ENCODE measurements at places on chromosomes 3 and 15. TPM values are rescaled to one million over a fixed set of nuclear protein-coding genes. Genes with fewer than 3 reads are reported as not detected.

DNA sequence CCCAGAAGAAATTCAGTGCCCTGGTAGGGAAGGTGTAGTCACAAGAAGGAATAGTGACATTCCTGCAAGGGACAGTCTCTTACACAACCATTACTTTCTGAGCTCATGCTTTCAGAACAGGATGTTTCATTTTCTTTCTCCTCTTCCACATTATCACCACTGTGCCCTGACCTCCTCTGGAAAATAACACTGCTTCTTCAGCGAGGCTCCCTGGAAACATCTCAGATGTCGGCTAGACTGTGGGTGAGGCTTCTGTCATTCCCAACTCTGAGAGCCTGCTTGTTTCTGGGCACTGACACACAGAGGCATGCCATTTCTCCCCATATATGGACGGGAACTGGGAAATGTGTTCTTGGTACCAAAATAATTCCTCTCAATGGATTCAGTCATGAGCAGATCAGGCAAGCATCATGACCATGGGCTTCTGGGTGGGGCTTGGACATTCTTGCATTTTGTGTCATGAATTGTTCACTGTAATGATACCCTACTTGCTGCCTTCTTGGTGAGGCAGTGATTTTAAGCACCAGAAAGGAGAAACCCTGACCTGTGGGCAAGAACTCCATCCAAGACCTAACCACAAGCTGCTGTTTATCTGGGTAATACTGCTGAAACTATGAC is 14.3 kb upstream of the TNFAIP8L3 start:
- DNase-seq = no peak

Gene ZDHHC3
- 151 TPM for total RNA-seq

Gene P4HTM
- 47.2 TPM for total RNA-seq

GRCh38 chr3:126976906-126977305 is 6.0 kb upstream of the PLXNA1 start:
- DNase-seq = no peak

DNA sequence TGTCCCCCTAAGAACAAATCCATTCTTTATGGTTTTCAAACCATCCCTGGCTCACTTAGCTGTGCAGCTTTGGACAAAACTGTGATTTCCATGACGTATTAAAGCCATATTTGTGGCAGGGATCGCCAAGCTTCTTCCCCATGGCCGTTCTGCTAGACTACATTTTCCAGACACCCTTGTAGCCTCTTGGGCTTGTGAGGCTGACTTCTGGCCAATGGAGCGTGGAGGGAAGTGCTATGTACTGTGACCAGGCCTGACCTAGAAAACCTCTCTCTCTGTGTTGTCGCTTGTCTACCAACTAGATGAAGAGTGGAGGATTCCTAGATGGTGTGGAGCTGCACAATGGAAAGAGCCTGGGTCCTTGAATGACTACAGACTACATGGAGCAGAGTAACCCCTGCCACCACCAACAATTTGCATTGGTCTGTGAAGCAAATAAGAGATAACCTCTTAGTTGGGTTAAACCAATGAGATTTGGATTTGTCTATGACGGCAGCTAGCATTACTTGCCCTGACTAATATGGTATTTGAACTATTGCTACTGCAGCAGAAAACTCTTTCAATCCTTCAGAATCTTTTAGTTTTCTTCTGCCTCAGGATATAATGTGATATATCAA is 22.1 kb upstream of the MGLL start:
- no peak for DNase-seq

DNA sequence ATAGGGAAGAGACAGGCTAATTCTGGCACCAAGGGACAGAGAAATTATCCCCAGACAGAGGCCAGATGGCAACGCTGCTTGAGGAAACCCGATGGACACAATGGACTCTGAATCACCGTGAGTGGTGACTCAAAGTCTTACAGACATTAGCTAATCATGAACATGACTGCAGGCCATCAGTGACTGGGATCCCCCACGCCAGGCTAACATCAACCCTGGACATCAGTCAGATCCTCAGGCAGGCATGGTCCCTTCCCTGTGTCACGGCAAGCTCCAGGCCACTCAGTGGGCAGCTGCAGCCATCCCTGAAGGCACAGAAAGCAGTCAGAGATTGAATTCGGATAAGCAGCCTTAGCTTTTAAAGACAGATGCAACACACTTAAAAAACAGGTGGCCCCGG is 23.8 kb upstream of the OXTR start:
- no peak for DNase-seq

DNA sequence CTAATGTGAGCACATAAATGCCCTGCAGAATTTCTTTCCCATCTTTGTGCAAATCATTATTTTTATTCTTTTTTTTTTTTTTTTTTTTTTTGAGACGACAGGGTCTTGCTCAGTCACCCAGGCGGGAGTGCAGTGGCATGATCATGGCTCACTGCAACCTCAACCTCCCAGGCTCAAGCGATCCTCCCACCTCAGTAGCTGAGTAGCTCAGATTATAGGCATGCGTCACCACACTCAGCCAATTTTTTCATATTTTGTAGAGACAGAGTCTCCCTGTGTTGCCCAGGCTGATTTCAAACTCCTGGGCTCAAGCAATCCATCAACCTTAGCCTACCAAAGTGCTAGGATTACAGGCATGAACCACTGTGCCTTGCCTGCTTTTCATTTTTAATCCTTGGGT is 22.9 kb downstream of the DAG1 start:
- DNase-seq = no peak

Gene RASGRF1
- 2.1 TPM for total RNA-seq

DNA sequence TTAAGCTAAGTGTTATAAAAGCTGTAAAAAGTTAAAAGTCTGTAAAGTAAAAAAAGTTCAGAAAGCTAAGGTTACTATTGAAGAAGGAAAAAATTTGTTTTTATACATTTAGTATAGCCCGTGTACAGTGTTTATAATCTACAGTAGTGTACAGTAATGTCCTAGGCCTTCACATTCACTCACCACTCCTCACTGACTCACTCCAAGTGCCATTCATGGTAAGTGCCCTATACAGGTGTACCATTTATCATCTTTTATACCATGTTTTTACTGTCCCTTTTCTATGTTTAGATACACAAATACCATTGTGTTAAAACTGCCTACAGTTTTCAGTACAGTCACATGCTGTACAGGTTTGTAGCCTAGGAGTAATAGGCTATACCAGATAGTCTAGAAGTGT is 8.8 kb downstream of the CCDC71 start:
- no peak for DNase-seq

Gene GBE1
- 28.8 TPM for total RNA-seq

Gene TPRG1
- 6.2 TPM for total RNA-seq

- DNase-seq = no peak
These were observed 26.9 kb upstream of the LDHAL6B start for GRCh38 chr15:59179717-59180116.

Gene SPTSSB
- total RNA-seq = 242 TPM

- DNase-seq = no peak
These were observed 108.4 kb downstream of the MBNL1 start for GRCh38 chr3:152377184-152377570.

DNA sequence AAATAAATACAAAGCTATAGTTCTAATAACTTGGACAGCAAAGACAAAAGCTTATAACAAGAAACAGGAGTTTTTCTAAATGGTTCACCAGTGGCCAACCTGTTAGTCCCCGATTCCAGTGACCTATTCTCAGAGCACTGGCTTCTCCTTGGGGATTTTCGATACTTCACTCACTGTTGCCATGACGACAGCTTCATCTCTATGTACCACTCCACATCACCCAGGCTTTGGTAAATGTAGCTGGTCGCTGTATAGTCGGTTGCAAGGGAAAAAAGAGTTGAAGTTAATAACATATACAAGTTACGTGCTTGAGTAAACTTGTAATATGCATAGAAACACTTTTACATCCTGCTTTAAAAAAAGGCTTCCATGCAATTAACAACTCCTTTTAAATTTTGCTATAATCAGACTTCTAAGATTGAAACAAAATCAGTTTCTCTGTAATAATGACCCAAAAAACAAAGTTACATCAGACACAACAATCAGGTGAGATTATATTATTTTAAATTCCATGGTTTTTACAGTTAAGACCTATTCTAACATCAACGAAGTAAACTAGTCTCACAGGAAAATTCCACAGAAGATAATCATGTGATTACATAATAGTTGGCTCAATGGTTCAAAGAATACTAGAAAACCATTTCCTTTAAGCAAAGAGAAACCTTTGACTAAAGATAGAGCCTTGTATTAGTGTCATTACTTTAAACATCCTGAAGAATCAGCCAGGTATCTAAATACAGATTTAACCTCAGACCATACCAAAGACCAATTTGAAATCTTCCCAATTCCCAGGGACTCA is 2.9 kb downstream of the CCNL1 start:
- no peak for DNase-seq

GRCh38 chr3:170178651-170179050 is 2.9 kb downstream of the PHC3 start:
- no peak for DNase-seq

DNA sequence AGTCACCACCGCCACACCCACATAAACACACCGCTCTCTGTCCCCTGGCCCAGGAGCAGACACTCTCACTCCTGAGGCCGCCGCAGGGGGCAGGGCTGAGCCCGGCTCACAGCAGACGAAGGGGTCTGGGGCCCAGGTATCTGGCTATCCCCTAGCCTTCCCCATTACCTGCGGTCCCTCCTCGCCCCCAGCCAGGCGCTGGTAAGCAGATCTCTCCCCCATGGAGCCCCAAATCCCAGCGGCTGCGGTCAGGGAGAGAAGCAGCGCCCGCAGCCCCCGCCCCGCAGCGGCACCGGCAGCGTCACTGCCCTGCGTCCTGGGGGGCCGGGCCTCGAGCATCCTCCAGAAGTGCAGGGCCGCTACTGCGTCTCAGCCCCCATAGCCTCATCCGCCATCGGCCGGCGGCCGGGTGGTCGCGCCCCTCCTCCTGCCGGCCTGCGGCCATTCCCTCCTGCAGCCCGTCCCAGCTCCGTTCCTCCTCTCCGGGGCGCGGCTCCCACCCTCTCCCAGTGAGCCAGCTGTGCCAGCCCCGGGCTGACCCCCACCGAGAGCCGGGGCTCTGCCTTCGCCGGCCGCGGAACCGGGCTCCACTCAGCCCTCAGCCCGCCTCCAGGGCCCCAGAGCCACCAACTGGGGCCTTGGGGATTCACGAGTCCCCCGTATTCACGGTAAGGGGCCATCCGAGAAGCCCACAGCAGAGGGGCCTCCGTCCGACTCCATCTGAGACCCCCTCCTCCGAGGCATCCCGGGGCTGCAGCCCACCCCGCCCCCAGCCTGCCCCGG is 13.1 kb downstream of the TNK2 start:
- no peak for DNase-seq

Gene GOLGA8J
- total RNA-seq = not detected

- no peak for DNase-seq
These were observed 159.1 kb downstream of the TIGIT start for GRCh38 chr3:114452937-114453336.

GRCh38 chr3:4712109-4712508 is 219.0 kb downstream of the ITPR1 start:
- DNase-seq = no peak

Gene MINDY4B
- total RNA-seq = not detected

Gene ANKRD63
- not detected for total RNA-seq

DNA sequence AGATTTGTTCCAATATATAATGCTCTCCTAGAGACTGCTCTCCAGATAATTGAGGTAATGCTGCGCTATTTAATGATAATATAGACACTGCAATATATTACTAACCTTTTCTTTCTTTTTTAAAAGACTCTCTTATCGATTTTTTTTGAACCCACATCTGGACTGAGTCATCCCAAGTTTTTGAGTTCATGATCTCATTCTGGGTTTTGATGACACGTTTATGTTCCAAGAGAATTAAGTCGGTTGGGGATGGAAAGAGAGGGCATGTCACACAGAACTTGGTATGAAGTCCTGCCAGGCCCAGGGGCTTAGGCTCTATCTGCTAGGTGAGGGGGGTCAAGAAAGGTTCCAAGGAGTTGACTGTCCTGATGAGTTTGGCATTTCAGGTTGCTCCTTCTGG is 431.1 kb downstream of the MFSD1 start:
- no peak for DNase-seq

DNA sequence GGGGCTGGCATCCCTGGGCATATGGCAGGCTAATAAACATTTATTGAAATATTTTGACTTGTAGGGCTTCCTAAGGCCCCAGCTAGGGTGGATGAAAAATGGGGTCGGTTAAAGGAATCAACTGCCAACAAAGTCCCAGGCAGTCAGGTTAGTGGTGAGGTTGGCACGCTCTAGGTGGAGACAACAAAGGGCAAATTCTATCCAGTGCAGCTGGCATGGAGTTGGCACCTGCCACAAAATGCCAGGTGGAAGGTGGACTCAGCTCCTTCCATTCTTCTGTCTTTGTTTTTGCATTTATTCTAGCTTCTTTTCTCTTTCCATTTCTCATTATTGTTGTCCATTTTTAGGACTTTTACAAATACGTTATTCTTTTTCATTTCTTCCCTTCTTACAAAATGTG is 31.0 kb downstream of the LCMT2 start:
- no peak for DNase-seq

- DNase-seq = no peak
These were observed 27.0 kb downstream of the ARL14 start for GRCh38 chr3:160703974-160704373.

Gene ALDH1A3
- 24.2 TPM for total RNA-seq

DNA sequence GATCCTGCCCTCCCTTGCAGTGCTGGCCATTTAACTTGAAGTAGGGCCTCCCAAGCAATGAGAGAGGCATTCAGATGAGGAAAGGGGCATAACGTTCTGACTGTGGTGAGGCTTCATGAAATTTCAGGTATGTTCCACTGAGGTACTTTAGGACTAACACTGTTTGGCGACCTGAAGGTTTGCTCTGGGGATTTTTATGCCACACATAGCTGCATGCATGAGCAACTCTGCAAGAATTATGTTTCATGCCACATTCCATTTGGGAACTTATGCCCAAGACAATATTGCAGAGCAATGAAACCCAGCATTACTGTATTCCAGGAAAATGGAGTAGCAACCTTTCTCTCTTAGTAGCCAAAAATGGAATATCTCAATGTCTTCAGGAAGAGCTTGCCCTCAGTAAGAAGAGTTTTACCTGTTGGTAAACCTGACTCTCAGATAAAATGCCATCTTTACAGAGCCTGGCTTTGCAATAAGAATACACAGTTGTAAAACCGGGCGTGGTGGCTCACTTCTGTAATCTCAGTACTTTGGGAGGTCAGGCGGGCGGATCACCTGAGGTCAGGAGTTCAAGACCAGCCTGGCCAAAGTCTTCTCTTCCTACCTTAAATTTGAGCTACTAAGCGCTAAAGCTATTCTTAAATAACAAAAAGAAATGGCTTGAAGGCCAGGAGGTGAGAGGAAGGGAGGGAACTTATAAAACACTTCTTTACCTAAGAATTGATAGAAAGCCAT is 16.7 kb upstream of the TBL1XR1 start:
- no peak for DNase-seq

- DNase-seq = no peak
These were observed 38.5 kb downstream of the SCN11A start for GRCh38 chr3:39013289-39013688.

Gene ARNT2
- 7.2 TPM for total RNA-seq

- no peak for DNase-seq
These were observed 17.2 kb downstream of the CPA3 start for GRCh38 chr3:148882288-148882687.

Gene TICRR
- 0.47 TPM for total RNA-seq

Gene CLRN1
- total RNA-seq = not detected
